Fibroblast of skin of left quadriceps (primary cell): ENCODE measurements at places on chromosomes 1 and 21.

GRCh38 chr1:205456868-205457745 lies 1.3 kb upstream of the BLACAT1 start:
- no peak for DNase-seq

DNA sequence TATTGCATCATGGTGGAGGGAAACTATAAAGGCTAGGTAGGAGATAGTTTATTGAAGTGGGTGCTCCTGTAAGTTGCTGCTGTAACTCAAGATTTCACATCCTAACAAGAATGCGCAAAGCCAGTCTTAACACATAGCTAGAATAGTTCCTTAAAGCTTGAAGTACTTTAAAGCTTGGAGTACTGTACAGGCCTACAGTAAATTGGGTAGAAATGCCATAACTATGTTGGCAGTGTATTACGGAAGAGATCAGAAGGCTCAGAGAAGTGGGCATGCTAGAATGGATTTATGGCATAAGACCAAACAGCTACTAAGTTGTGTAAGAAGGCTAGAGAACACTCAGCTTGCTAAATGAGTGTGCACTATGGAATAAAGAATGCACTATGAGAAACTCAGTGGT lies 44.5 kb downstream of the DMRTA2 start:
- DNase-seq: no peak

- DNase-seq: peak; percentile 99
Observed at GRCh38 chr1:246592695-246593094, 26.4 kb downstream of the CNST start.

GRCh38 chr1:174637487-174637886 lies 189.7 kb downstream of the GPR52 start:
- no peak for DNase-seq

GRCh38 chr21:14675774-14676530 lies 129.8 kb upstream of the SAMSN1 start:
- no peak for DNase-seq

DNA sequence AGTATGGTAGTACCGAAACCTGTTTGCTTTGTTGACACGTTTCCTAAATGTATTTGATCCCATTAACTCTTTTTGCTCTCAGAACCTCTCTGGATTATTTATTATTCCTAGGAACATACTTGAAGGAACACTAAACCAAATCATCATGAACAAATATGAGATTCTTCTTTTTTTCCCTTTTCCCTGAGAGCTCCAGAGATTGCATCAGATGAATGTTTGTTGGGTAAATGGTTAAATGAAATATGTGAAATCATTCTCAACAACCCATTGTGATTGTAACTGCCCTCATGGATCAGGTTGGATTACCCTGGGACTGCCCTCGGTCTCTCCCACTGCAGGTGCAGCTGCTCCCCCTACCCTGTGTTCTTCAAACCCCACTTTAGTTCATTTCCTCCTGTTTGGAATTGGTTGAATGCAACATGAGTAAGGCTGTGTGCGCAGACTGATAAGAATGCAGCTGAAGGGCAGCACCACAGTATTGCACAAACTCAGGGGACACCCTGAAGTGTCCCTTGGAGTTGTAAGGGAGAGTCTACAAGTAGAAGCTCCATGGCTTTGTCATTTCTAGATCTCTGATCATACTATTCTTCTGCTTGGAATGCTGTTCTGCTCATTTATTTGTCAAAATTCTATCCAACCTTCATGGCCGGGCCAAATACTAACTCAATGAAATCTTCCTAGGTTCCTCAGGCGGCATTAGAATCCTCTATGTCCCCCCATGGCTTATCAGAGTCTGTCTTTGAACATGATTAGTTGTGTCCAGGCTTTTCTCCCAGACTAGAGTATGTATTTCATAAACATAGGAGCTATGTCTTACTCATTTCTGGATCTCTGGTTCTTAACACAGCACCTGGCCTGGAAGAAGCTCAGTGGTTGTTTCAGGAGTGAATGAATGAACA lies 47.1 kb upstream of the NEK2 start:
- DNase-seq: no peak

DNA sequence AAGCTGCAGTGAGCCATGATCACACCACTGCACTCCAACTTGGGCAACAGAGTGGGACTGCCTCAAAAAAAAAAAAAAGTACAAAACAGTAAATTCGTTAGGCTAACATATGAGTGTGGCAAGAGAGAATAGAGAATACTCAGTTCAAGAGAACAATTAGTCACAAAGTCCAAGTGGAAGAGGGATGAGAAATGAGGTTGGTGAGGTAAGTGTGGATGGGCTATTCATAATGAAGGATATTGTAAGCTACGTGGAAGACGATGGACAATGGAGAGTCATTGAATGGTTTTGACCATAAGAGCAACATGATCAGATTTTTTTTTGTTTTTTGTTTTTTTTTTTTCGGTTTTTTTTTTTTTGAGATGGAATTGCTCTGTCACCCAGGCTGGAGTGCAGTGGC lies 34.8 kb downstream of the WDTC1 start:
- no peak for DNase-seq

GRCh38 chr1:6776895-6777294 lies 8.4 kb upstream of the CAMTA1 start:
- no peak for DNase-seq

GRCh38 chr1:192756847-192757246 lies 52.0 kb upstream of the RGS2 start:
- no peak for DNase-seq

DNA sequence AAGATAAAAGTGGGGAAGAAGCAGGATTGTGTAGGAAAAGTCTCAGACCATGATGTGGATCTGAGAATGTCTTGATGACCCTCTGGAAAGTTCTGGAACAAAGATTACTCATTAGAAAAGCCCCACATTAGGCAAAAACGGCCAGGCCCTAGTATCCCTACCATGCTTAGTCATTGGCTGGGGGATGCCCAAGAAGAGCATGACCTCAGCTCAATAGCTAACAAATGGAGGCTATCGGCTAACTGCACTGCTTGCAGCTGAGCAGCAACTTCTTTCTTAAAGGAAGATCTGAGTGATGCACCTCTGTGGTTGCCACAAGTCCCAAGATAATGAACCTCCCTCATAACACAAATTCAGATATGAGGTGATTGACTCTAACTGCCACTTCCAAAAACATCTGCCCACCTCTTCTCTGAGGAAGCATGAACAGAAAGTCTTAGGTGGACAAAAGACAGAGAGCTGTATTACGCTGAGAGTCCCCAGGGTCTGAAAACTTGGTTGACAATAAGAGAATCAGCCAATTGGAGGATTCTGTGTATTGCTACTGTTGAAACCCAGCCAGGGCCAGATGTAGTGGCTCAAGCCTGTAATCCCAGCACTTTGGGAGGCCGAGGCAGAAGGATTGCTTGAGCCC lies 64.6 kb upstream of the AK4 start:
- DNase-seq: no peak

GRCh38 chr1:53069663-53070327 lies 7.8 kb downstream of the PODN start:
- no peak for DNase-seq

DNA sequence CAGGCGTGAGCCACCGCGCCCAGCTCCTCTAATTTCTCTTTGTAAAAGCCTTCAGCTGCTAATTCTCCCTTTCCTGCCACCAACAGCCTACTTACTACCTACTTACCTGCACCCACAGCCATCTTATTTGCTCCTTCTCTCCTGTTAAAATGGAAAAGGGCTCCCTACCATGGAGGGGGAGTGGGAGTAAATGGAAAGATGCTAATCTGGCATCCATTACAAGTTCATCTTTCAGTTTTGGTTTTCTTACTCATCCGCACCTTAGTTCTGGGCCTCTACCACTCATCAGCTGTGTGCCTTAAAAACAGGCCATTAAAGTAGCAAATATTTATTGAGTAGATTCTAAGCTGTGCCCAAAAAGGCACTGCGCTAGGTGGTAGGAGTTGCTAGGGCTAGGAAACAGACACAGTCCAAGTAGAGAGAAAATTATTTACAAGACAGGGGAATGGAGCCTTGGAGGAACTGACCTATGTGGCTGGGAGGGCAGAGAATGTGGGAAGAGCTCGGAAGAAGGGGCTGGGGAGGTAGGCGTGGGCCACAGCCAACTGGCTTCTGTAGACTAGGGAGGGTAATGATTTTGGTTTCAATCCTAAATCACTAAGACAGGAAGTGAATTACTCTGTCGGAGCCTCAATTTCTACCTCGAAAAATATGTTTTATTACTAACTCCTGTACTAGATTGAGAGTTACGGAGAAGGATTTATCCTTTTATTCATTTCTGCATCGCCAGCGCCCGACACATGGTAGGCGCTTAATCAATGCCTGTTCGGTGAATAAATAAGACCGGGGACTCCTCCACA lies 685 bp upstream of the DDI2 start:
- no peak for DNase-seq

DNA sequence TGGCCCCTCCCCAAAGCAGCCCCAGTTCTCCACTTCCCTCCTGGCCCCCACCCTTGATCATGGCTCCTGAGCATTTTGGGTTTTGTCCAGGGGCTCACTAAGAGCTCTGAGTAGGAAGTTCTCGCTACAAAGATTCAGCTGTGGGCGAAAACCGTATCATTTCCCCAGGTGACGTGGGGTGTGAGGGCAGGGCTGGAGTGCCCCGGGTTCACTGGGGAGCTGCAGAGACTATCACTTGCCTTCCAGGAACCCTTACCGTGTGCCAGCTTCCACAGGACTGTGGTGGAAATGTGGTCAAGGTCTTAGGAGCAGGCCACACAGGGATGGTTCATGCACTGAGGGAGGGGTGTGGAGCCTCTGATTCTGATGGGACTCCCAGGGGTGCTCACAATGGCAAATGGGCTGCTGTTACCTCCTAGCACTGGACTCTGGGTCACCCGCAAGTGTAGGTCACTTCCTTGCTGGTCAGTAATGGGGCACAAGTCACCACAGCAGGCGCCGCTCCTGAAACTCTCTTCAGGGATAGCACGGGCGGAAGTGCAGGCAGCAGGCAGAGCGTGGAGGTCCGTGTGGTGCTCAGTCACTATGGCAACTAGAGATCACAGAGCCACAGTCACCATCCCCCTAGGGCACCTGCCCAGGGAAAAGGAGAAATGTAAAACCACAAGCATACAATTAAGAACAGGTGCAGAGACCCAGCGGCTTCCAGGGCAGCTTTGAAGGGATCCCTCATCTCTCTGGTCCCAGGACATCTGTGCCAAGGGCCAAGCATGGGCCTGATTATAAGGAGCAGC lies 35.4 kb downstream of the RSPH1 start:
- no peak for DNase-seq

- no peak for DNase-seq
Observed at GRCh38 chr1:179026813-179027669, 1.3 kb downstream of the FAM20B start.

DNA sequence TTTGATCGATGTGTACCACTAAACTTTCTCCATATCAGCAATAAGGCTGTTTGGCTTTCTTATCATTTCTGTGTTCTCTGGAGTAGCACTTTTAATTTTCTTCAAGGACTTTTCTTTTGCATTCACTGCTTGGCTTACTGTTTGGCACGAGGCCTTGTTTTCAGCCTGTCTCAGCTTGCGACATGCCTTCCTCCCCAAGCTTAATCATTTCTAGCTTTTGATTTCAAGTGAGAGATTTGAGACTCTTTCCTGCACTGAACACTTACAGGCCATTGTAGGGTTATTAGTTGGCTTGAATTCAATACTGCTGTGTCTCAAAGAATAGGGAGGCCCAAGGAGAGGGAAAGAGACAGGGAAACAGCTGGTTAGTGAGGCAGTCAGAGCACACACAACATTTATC lies 120.6 kb upstream of the KCND3 start:
- no peak for DNase-seq

DNA sequence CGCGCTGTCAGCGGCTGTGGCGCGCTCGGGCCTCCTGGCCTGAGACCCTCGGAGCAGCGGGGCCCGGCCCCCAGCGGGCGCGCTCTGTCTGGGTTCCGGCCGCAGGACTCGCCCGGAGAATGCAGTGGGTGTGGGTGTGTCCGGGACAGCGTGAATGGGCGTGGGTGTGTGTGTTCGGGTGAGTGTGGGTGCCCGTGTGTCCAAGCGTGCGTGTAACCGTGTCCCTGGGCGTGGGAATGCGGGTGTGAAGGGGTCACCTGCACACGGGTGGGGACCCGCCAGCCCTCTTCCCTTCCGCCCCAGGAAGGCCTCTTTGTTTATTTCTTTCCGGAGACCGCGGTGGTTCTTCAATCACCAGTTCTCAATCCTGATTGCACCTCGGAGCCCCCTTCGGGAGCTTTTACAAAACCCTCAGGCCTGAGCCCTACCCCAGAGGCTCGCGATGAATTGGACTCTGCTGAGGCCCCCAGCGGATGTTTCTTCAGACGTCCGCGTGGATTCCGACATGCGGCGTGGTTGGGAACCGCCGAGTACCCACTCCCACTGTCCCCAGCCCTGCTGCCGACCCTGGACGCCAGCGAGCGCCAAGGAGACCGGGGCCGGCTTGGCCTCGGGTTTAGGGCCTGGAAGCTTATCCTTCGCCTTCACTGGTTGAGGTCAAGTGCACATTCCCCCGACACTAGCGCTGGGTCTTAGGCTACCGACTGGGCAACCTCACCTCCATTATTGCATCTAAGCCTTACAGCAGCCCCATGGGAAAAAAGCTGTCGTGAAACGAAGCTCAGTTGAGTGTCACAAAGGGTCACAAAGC lies 19.3 kb downstream of the SERTAD4 start:
- DNase-seq: no peak

- no peak for DNase-seq
Observed at GRCh38 chr1:173342736-173343135, 134.4 kb upstream of the PRDX6 start.

GRCh38 chr1:154406886-154407197 lies 1.7 kb downstream of the IL6R start:
- no peak for DNase-seq

GRCh38 chr1:55425310-55425930 lies 210.3 kb upstream of the USP24 start:
- DNase-seq: no peak

DNA sequence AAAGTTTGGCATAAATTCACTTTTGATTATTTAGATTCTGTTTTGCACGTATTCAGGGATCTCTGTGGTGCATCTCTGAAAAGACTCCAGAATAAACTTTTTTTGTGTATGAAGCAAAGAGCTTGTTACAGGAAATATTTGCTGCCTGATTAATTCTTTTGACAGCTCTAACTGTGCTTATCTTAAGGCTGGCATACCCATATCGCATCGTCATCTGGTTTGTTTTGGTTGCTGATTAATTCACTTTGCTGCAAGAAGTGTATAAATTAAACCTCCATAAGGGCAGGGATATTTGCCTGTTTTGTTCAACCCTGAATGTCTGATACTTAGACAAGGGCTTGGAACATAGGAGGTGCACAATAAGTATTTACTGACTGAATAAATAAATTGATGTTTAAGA lies 17.5 kb upstream of the DUSP10 start:
- no peak for DNase-seq

DNA sequence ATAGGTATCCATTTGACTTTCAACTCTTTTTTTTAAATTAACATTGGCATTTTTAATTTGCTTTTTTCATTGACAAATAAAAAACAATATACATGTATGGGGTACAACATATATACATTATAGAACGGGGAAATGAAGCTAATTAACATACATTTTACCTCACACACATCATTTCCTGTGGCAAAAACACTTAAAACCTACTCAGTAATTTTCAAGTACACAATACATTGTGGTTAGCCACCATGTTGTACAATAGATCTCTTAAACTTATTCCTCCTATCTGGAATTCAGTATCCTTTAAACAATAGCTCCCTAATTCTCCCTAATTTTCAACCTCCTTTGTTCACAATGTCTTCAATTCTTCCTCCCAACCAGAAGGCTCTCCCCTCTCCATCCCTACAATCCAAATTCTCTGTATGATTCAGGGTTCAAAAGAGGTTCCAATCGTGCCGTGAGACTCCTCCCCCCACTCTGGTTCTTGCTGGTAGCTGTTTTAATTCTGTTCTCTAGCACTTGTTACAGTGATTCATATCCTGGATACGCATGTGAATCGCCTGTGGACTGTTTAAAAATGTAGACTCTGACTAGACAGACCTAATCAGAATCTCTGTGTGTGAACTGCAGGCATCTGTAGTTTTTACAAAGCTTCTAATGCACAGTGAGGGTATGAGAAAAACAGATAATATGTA lies 87.6 kb upstream of the DUSP10 start:
- DNase-seq: peak; percentile 83
